ENCODE measurements at places on chromosomes 13 and 19.
A peak's percentile ranks its signal among the peaks of the same experiment; 100 is the strongest.

- no peak for DNase-seq
These were observed 60.1 kb downstream of the KL start for GRCh38 chr13:33076001-33076992.

DNA sequence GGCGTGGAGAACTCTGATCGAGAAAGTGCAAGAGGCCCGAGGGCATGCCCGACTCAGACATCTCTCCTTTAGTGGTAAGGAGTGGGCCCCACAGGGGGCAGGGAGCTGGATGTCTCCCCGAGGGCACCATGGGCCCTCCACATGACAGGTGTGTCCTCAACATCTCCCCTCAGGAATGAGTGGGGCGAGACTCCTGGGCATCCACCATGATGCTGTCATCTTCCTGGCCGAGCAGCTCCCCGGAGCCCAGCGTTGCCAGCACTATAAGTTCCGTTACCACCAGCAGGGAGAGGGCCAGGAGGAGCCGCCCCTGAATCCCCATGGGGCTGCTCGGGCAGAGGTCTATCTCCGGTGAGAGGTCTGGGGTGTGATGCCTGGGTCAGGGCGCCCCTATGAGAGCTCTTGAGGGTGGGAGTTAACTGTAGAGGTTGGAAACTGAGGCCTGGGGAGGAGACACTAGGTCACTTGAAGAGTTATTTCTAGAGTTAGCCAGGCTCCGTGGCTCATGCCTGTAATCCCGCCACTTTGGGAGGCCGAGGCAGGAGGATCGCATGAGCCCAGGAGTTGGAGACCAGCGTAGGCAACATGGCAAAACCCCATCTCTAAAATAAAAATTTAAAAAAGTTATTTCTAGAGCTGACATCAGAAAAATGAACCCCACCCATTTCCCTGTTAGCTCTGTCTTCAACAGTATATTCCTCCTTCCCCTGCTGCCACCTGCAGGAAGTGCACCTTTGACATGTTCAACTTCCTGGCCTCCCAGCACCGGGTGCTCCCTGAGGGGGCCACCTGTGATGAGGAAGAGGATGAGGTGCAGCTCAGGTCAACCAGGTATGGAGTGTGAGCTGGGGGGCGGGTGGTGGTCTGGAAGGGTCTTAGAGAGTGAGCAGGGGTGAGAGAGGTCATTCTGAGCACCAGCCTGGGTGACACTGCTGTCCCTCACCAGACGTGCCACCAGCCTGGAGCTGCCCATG is 5.1 kb downstream of the IGFLR1 start:
- DNase-seq, result no peak

GRCh38 chr13:42066542-42066941 is 18.1 kb downstream of the DGKH start:
- peak; percentile 95 for DNase-seq

GRCh38 chr19:6596621-6597020 is 5.7 kb upstream of the CD70 start:
- no peak for DNase-seq

- DNase-seq, result no peak
These were observed 1.0 kb downstream of the DCLK1 start for GRCh38 chr13:36130193-36130551.

DNA sequence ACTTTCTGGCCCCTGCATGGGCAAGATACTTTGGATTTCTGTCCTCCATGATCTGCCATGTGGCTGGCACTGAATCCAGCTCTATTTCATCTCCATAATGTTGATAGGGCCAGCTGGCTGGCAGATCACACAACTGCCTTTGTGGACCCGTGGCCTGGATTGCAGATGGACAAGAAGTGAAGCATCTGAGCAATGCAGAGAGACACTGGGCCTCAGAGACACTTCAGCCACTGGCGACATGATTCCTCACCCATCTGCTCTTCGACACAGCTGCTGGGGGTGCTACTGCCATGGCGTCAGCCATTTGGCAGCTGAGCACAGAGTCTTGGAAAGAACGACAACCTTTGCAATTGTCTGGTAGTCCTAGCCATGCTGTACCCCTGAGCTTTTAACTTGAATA is 79.5 kb upstream of the MYO16 start:
- no peak for DNase-seq

All from brain microvascular endothelial cell (primary cell).